Bronchial epithelial cell (primary cell): ENCODE measurements at places on chromosomes 3 and 15. TPM values are rescaled to one million over a fixed set of nuclear protein-coding genes. Genes with fewer than 3 reads are reported as not detected.

The CYP1A2 gene
- total RNA-seq: not detected in 2 replicates

The SLC9A9 gene
- 1.3 and 1.4 TPM in 2 replicates for total RNA-seq

The HESX1 gene
- total RNA-seq: 0.13 and 0.26 TPM in 2 replicates

The LHFPL4 gene
- total RNA-seq: not detected in 2 replicates

The SCAMP5 gene
- total RNA-seq: 0.13 and 1.3 TPM in 2 replicates

The GPR149 gene
- not detected in 2 replicates for total RNA-seq

The PARP9 gene
- total RNA-seq: 4.5 and 8.1 TPM in 2 replicates

The REC114 gene
- total RNA-seq: not detected in 2 replicates

The CHRNA3 gene
- total RNA-seq: not detected in 2 replicates

The GOLGA8R gene
- 0.53 and 2.8 TPM in 2 replicates for total RNA-seq

The JMJD7 gene
- 22.9 TPM in 2 replicates for total RNA-seq

The GUCA1C gene
- total RNA-seq: not detected in 2 replicates

DNA sequence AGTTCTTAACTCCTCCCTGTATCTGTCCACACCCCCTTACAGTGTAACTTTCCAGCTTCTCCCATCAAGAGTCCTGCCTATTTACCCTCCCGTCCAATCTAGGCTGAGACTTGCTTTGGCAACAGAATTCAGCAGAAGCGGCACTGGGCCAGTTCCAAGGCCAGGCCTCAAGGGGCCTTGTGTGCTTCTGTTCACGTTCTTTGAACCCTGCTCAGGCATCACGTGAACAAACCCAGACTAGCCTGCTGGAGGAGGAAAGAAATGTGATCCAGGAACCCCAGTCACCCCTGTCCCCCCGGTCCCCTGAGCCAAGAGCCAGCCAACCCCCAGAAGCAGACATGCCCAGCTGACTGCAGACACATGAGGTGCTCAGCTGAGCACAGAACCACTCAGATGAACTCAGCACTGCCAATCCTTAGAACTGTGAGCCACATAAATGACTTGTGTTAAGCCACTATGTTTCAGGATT lies 76.1 kb upstream of the DCLK3 start:
- DNase-seq: no peak

DNA sequence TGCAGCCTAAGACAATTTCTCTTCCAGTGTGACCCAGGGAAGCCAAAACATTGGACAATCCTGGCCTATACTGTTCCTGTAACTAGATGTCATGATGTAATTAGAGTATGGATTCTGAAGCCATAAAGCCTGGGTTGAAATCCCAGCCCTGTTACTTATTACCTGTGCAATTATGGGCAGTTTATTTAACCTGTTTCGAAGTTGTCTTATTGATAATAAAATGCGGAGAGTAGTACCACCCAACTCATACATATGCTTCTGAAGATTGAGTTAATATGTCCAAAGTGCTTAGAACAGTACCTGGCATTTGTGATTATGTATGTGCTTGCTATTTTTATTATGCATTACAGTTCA lies 30.1 kb downstream of the PPP4R2 start:
- DNase-seq: no peak

GRCh38 chr3:189166321-189166720 lies 5.5 kb upstream of the TPRG1 start:
- DNase-seq: peak; percentile 8

- DNase-seq: peak; percentile 98
Measured at GRCh38 chr3:177816667-177817208, 619.5 kb upstream of the TBL1XR1 start.

DNA sequence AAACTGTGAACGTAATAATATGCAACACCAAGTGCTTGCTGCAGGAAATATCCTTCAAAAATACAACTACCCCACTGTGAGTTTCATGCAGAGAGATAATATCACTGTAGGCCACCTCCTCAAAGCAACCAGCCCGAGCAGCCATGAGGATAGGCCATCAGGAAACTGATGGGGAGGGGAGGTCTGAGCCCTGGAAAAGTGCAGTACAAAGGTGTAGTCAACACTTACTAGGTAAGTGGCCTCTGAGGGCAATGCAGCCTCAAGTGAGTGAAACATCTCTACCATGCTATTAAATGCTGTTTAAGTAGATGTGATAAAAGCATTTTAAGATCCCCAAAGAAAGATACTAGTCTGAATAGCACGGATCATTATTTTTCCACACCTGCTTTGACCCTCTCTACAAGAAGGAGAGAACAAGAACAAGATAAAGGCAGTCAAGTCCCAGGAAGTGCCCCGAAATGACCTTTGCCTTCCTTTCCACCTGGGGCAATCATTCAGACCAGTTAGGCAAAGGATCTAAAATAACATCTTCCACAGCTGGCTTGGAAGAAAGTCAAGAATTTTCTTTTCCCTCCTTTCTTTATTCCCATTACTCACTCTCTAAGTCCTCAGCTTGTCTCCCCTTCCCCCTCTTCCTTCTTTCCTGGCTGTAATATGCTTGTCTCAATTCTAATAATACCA lies 62.8 kb downstream of the FMN1 start:
- peak; percentile 59 for DNase-seq

- no peak for DNase-seq
Measured at GRCh38 chr3:14422016-14422963, 19.9 kb downstream of the SLC6A6 start.

GRCh38 chr3:197375001-197375441 lies 76.6 kb upstream of the DLG1 start:
- no peak for DNase-seq

DNA sequence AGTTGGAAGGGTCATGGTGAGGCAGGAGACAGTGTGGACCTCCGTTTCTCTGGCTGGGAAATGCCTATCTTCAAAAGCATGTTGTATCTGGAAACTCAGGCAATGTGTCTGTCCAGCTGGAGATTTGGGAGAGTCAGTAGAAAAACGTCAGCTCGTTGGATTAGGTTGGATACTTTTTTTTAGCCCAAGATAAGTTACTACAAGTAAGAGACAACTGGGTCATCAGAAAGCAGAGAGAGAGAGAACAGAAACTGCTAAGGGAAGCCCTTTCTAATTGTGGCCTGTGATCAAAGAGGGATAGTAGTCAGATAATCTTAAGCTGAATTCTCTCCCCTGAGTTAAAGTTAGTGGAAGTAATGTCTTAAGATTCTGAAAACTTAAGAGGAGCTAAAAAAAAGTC lies 78.9 kb upstream of the ZNF280D start:
- DNase-seq: no peak

- DNase-seq: no peak
Measured at GRCh38 chr3:177279118-177279815, 82.0 kb upstream of the TBL1XR1 start.

- DNase-seq: no peak
Measured at GRCh38 chr15:48619446-48619845, 26.1 kb downstream of the FBN1 start.

GRCh38 chr3:191997579-191998268 lies 536.8 kb downstream of the PYDC2 start:
- no peak for DNase-seq

- no peak for DNase-seq
Measured at GRCh38 chr15:82039871-82040270, 5.9 kb downstream of the MEX3B start.

- no peak for DNase-seq
Measured at GRCh38 chr3:114186501-114186900, 7.6 kb upstream of the DRD3 start.

DNA sequence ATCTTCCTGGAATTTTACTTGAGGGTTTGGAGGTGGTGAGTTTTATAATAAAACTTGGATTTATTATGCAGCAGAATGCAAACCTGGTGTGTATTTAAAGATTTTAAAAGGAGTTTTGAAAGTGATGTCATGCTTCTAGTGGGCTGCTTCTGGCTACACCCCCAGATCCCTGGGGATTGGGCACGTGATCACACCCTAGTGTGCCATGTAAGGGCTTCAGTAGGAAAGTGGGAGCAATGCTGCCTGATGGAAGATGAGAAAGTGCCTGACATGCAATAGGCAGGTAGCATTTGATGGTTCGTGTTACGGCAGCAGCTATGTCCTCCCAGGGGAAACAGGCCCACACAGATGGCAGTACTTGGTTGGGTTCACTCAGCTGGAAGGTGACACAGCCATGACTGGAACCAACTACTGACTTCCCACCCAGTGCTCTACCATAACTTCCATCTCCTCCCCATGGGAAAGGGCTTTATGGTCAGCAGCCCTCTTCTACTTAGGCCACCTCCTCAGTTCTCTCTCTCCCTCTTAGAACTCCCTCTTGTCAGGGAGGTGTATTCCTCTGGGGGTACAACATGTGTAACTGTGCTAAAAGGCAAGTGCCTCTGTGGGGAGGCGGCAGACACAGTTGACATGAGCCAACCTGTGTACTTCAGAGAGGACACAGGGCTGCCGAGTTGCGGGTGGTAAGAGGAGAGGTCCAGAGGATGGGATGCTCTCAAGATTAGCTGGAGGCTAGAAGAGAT lies 5.6 kb downstream of the ITPKA start:
- no peak for DNase-seq

DNA sequence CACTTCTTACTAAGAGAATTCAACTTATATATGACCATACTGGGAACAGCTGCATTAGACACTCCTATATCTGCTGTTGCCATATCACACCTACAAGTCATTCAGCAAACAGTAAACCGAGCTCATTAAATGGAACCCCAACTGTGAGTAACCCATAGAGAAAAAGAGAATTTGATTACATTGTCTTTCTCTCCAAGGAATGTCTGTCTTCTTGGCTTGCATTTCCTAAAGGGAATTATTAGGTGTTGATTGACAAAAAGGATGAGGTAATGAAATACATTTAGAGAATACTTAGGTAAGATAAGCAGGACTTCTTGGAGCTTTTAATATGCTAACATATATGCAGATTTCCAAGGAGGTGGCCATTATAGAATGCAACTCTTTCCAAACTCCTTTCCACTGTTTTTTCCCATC lies 76.8 kb downstream of the SLMAP start:
- no peak for DNase-seq

- DNase-seq: no peak
Measured at GRCh38 chr3:115194476-115194875, 47.4 kb upstream of the ZBTB20 start.

DNA sequence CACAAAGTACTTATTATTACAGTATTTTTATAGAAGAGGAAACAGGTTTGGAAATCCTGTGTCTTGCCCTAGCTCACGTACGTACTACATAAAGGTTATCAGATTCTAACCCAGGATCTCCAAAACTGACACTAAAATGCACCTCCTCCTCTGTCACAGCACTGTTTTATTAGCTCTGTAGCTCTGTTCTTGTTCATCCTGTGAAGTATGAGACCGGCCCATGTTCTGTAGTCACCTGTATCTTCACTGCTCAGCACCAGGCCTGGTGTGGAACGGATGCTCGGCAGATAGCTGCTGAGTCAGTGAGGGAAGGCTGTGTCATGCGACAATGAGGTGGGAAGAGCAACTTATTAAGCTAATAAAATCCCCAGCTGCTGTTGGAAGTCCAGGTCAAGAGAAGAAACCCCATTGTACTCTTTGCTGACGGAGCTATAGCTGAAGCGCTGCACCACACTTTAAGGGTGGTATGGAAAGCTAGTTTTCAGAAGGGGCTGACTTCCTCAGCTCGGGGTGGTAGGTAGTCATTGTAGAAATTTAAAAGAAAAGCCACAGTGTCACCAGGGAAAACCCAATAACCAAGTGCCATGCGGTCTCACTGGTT lies 22.8 kb downstream of the BCL2A1 start:
- no peak for DNase-seq

- no peak for DNase-seq
Measured at GRCh38 chr3:186235554-186235953, 126.5 kb downstream of the DGKG start.

DNA sequence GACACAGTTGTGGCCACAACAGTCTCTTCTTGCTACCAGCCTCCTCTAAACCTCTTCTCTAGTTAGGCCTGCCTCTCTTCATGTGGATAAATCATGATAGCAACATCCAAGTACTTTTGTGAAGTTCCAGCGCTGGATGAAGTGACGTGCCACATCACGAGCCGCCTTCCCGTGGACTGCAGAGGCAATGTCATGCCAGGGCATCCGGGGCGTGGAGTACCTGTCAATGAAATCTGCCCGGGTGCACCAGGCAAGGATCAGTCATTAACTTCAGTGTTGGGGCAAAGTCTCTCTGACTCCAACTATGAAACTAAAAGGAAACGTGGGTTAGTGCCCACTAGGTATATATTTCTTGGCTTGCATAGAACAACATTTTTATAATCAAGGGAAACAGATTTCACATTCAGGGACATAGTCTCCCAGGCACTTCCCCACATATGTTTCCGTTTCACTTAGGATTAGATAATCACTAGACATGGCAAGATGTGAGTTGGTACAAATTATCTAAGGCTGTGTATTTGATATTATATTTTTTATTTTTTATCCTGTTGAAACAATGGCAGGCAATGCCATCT lies 133.6 kb downstream of the PLD1 start:
- DNase-seq: no peak

- no peak for DNase-seq
Measured at GRCh38 chr15:94075349-94075748, 156.0 kb upstream of the MCTP2 start.

DNA sequence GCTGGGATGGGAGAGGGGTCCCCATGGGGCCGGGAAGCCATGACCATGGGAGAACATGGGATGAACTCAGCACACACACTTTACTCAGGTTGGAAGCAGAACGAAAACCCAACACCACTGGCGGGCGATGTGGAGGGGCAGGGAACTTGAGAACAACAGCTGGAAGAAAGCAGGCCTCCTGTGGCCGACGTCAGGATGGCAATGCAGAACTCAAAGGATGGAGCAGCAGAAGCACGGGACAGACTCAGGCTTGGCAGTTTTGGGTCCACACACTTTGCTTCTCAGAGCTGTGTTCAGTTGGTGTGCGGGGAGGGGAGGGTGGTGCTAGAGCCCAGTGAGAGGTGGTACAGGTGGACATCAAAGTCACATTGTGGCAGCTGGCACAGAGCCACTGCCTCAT lies 80.7 kb downstream of the SEC22A start:
- no peak for DNase-seq

- DNase-seq: no peak
Measured at GRCh38 chr3:172356427-172356826, 91.8 kb downstream of the GHSR start.

- DNase-seq: peak; percentile 80
Measured at GRCh38 chr3:23738944-23739343, 66.8 kb upstream of the UBE2E1 start.

GRCh38 chr3:63910891-63911290 lies 1.3 kb downstream of the SCAANT1 start:
- DNase-seq: peak; percentile 45

- peak; percentile 88 for DNase-seq
Measured at GRCh38 chr15:38130740-38131498, 121.7 kb upstream of the SPRED1 start.

GRCh38 chr3:94311651-94312050 lies 248.8 kb downstream of the NSUN3 start:
- no peak for DNase-seq

DNA sequence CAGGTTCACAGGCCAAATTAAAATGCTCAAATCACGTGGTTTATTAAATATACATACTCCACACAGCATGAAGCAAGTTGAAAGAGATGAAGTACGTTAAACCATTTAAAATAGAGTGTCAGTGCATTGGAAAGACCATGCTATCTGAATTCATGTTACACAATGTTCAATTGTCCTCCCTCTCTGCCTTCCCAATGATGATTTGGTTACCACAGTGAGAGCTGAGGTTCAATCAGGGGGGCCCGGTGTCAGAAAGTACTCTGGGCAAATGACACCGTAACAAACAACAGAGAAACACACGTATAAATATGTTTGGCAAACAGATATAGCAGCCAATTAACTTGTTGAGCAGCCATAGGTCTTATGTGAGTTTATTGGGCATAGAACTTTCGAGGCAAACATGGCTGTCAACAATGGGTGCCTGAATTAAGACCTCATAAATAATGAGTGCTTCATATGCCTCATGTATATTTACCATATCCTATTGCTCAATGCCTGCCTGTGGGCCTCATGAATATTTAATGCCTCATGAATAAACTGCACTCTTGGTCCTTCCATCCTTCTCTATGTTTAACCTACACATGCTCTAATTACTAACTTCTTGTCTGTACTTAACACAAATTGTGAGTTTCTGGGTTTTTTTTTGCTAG lies 641.5 kb downstream of the PLOD2 start:
- DNase-seq: no peak
